ENCODE measurements at places on chromosomes 7 and 10.
A peak's percentile ranks its signal among the peaks of the same experiment; 100 is the strongest.

GRCh38 chr7:98315318-98315993 lies 34.0 kb downstream of the BRI3 start:
- DNase-seq: no peak

DNA sequence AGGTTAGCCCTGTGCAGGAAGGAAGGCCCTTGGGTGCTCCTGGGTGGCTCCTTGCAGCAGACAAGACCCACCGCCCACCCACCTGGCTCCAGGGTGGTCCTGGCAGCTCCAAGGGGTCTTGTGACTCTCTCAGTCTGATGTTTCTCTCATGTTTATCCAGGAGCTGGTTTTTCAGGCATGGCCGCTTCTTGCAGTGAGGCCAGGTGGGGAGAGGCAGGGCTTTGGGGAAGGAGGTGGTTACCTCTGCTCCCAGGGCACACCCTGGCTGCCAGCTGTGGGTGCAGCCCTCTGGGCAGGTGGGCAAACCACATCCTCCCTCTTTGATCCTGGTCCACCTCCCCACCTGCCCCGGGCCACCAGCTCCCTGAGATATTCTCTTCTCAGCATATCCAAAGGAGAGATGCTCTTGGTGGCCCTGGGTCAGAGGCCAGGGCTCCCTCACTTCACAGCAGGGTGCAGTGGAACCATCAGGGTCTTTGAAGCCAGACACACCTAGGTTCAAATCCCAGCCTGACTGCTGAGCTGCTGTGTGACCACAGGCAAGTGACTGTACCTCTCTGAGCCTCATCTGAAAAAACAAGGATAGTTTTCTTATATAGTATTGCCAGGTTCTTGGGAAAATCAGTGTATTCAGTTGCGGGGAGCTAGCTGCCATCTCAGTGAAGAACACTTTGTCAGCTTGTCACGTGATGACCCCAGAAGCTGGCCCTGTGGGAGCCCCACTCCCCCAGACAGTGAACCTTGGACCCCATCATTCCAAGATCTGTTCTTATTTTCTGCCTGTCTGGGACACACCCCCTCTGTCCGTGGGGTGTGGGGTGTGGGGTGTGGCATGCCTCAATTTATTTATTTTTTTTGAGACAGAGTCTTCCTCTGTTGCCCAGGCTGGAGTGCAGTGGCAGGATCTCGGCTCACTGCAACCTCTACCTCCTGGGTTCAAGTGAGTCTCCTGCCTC lies 11.5 kb downstream of the GTF2IRD1 start:
- no peak for DNase-seq

- DNase-seq: no peak
Observed at GRCh38 chr7:149093228-149093627, 2.7 kb upstream of the ZNF786 start.

DNA sequence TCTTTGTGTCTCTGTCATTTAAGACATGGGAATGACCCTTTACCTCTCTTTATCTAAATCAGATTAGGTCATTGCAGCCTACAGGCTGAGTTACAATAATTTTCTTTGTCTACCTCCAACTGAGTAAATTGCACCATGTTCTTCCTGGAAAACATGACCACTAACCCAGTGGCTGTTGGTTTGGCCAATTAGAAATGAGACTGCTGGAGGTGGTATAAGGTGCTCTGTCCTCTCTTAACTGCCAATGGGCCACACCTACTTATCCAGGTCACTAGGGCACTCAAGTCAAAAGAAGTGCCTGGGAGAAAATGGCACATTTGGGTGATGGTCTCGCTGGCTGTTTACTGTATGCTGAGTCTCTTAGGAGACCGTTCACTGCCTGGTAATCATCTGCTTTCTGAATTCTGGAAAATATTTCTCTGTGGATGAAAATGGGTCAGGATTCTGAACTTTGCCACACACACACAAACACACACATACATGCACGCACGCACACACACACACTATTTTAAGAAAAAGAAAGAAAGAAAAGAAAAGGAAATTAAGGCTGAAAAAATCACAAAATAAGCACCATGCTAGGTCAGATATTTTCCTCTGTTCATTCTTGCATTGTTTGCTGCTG lies 16.4 kb downstream of the STAMBPL1 start:
- DNase-seq: no peak

- DNase-seq: no peak
Observed at GRCh38 chr10:773562-774161, 84.2 kb upstream of the DIP2C start.

GRCh38 chr10:97384641-97385040 lies 16.5 kb downstream of the RRP12 start:
- no peak for DNase-seq

DNA sequence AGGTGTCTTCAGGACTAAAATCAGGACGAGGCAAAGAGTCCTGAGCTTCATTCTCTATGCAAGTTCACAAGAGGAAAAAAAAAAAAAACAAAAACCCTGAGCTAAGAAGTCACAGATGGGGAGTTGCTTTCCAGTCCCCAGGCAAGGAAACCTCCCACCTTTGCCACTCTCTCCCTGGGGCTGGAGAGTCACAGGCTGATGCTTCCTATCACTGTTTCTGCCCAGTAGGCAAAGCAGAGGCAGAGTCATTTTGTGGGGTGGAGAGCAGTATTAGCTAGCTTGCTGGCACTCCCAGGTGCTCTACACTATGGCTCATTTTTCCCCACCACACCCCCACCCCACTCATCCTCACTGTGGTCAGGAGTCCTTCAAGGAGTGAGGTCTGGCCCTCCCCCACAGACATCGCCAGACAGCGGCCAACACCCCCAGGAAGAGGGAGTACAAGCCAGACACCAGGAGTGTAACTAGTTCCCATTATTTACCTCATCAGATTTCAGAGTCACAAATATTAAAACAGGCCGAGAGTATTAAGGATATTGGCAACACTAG lies 34.6 kb upstream of the UNC5B start:
- no peak for DNase-seq

DNA sequence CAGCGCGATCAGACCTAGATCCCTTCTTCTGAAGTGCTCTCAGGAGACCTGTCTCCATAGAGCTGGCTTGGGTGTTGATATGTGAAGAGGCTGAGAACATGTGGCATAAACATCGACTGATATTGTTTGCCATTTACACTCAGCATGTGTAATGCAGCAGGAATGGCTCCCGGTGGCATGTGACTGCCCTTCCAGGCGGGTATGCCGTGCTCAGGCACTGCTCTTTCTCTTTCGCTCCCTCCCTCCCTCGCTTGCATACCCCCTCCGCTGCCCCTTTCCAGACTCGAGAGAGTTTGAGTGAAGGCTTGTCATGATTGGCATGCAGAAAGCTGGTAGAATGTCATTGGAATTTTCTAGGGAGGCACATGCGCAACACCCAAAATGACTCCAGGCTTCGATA lies 107.3 kb upstream of the PDCD4 start:
- no peak for DNase-seq

DNA sequence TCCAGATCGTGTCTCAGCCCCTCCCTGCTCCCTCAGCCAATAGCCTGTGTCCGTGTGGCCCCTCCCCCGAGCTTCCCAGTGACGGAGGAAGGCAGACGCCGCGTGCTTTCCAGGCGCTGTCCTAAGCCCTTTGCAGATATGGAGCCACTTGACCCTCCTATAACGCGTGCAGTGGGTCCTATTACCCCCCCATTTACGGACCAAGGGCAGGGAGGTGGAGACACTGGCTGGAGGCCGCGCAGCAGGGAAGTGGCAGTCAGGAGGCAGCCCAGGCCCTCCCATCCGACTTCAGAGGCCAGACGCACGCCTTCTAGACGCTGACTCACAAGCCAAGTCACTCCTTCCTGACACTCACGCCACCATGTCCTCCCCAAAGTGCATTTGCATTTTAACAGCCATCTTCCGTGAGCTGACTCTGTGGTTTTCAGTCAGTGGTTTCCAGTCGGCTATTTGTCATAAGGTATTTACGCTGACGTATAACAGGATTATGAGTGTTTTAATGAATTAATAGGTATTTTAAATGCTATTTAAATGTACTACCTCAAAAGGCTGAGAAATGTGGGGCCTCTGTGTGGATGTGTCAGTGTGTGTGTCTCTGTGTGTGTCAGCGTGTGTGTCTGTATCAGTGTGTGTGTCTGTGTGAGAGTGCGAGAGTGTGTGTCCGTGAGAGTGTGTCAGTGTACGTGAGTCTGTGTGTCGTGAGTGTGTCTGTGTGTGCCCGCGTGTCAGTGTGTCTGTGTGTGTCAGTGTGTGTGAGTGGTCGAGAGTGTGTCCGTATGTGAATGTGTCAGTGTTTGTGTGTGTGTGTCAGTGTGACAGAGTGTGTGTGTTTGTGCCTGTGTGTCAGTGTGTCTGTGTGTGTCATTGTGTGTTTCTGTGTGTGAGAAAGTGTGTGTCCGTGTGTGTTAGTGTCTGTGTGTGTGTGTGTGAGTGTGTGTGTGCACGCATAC lies 92.0 kb upstream of the INSIG1 start:
- peak; percentile 90 for DNase-seq

GRCh38 chr7:29204491-29205272 lies 10.1 kb downstream of the CHN2 start:
- no peak for DNase-seq

All from iris pigment epithelial cell (primary cell).